ENCODE measurements at places on chromosomes 7 and 10.

DNA sequence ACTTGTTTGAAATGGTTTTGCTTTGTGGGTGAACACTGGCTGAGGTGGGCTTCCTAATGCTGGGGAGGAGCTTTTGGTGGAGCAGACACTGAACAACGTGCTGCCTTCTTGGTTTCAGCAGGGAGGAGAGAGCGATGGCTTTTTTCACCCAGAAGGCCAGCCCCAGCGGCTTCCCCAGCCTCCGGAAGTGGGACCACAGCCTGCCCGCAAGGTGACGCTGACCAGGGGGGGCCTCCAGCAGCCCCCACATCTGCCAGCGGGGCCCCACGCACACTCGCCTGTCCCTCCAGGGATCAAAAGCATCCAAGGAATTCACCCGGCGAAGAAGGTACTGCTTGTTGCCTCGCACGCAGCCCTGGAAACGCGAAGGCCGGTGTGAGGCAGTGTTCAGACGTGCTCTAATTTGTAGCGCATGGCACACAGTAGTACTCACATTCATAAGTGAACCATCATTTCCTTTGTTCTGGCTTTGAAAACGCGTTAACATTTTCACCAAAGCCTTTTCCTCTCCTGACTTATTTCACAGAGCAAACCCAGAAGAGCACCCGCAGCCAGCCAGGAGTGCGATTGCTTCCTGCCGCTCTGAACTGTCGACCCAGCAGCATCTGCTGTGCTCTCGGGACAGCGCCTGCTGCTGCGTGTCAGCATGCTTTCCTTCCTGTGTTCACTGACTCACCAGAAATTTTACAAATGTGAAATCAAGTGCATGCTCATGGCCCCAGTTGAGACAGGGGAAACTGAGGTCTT lies 48.4 kb downstream of the SHH start:
- DNase-seq, result no peak

GRCh38 chr10:103663802-103664201 lies 170.3 kb downstream of the NEURL1 start:
- no peak for DNase-seq

- DNase-seq, result peak; percentile 61
Observed at GRCh38 chr7:27605689-27606269, 56.9 kb downstream of the HIBADH start.

DNA sequence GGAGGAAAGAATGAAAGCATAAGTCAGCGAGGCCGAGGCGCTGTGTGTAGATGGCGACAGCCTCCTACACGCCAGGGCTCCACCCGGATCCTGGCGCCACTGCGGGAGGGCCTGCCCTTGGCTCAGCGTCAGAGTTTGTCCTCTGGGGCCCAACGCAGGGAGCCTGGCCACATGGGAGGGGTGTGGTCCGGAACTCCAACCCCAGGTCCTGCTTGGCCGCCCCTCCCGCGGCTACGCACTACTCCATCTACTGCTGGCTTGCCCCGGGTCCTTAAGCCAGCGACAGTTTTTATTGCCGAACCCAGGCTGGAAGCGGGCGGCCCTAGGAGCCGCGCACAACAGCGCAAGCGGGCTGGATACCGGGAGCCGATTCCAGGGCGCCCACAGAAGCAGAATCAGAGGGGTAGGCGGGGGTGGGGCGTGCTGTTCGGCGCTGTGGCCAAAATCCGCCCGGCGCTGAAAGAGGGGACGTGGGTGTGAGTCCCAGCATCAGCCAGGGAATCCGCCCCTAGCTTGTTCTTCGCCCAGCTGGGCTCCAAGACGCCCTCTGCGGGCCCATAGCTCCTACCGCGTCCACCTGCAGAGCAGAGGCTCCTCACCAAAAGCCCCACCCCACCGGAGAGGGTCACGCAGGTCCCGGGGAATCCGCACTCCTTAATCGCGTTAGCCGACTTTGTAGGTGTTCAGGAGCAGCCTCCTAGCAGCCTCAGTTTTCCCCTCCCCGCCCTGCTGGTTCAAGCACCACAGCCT lies 4.5 kb downstream of the KAZALD1 start:
- DNase-seq, result peak; percentile 78

DNA sequence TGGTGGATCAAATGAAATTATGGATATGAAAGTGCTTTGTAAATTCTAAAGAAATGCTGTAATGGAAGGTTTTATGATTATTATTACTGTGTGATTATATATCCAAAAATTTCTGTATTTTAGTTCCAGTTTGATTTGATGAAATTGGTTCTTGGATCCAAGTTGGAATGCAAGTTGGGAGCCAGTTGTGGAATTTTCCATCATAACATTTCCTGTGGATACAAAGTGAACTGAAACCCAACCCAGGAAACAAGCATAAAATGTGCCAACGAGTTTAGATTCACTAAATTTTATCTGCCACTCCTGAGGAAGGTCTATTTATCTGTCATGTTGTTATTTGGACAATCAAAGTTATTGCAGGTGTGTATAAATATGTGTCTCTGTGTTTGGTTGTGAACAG lies 131.4 kb upstream of the MDFIC start:
- DNase-seq, result no peak

GRCh38 chr7:26567266-26567665 lies 275.6 kb downstream of the SNX10 start:
- DNase-seq, result no peak
